Stimulated activated CD8-positive, alpha-beta memory T cell treated with anti-CD3 and anti-CD28 coated beads, Interleukin-12 subunit alpha, Interleukin-12 subunit beta, amount 100 ng/mL, for 4 hours (primary cell): ENCODE measurements at places on chromosomes 2 and 18.

DNA sequence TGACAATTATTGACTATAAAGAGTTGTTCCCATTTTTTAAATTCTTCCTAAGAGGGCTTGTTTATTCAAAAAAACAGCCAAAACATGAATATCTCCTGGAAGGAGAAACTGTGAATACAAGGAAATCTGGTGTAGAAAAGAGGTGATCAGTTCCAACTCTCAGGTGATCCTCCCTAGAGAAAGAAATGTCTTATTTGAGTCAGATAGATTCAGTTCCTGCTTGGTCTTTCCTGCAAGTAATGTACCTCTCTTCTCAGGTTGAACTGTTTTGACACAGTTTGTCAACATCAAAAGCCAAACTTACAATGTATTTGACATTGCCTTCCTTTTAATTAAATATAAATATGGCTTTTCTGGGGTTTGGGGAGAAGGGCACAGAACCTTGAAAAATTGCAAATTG is 567.4 kb downstream of the ARHGAP15 start:
- no peak for DNase-seq

GRCh38 chr2:101806701-101807100 is 109.2 kb downstream of the MAP4K4 start:
- DNase-seq, result no peak

DNA sequence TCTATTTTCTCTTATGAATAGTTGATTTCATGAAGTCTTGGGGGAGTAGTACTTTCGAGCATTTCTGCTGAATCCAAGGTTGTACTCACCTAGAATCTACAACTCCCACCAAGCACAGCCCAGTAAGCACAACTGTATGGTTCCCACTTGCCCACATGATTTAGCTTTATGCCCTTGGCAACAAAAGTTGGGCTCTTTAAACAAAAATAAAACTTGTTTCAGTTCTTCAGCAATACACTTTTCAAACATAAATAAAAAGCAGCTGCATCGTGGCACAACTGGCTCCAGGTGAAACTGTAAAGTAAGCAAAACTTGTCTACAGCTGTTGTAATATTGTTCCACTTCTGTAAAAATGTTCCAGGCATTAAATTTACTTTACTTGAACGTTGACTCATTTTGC is 99.8 kb upstream of the FSIP2 start:
- no peak for DNase-seq

- no peak for DNase-seq
Measured at GRCh38 chr2:110978756-110979470, 141.8 kb upstream of the BCL2L11 start.

- DNase-seq, result no peak
Measured at GRCh38 chr2:2098458-2099167, 232.5 kb downstream of the MYT1L start.

GRCh38 chr2:81853341-81853740 is 1548.8 kb upstream of the LRRTM1 start:
- DNase-seq, result no peak

- no peak for DNase-seq
Measured at GRCh38 chr2:117551858-117552257, 262.6 kb upstream of the DDX18 start.

GRCh38 chr2:50538147-50538546 is 493.8 kb downstream of the NRXN1 start:
- DNase-seq, result no peak

- DNase-seq, result no peak
Measured at GRCh38 chr2:166081131-166081632, 46.6 kb downstream of the SCN1A start.

DNA sequence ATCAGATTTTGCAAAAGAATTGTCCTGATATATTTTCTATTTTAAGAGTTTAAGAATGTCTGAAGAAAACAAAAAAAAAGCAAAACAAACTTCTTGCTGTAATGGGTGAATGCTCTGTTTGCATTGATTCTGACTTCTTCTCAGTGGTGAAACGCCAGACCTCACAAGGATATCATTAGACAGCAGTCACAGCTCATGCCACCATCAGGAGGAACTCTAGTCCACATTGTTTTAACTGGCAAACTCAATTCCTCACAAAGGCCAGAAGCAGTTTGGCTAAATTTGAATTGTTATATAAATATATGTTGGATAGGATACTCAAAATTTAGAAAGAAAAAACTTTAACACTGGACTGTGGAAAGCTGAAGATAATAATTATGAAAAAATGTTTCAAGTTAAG is 89.4 kb downstream of the DOK6 start:
- no peak for DNase-seq

- no peak for DNase-seq
Measured at GRCh38 chr2:152430876-152431275, 95.9 kb downstream of the FMNL2 start.

GRCh38 chr18:22168360-22168921 is 948 bp upstream of the GATA6 start:
- no peak for DNase-seq

GRCh38 chr2:80392441-80392840 is 87.9 kb upstream of the LRRTM1 start:
- DNase-seq, result no peak

GRCh38 chr2:83747141-83747540 is 711.9 kb downstream of the SUCLG1 start:
- no peak for DNase-seq

DNA sequence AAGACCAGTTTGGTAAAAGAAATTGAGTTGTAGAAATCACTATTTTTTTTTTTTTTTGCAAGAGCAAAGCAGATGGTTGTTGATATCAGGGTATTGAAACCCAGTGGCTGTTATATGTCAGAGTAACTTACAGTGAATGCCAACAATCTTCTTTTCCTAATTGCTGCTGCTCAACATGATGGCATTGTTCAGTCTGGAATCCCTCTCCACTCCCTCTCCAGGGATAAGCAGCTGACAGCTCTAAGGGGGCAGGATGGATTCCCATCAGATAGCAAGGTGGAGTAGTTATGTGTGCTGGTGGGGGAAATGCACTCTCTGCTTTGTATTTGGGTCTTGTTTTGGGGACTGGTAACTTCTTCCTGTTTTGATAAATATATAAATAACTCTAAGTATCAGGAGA is 200.0 kb downstream of the PIK3C3 start:
- DNase-seq, result no peak

- DNase-seq, result no peak
Measured at GRCh38 chr2:61969376-61969775, 63.9 kb downstream of the COMMD1 start.

DNA sequence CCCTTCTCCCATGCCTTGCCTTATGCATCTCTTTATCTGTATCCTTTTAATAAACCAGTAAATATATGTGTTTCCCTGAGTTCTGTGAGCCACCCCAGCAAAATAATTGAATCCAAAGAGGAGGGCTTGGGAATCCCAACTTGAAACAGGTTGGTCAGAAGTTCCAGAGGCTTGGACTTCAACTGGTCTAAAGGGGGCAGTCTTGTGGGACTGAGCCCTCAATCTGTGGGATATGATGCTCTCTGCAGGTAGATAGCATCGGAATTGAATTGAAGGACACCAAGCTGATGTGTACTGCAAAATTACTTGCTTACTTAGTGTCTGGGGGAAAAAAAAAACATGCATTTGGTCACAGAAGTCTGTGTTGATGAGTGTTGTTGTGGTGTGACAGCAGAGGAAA is 1033.5 kb upstream of the TMEFF2 start:
- no peak for DNase-seq

DNA sequence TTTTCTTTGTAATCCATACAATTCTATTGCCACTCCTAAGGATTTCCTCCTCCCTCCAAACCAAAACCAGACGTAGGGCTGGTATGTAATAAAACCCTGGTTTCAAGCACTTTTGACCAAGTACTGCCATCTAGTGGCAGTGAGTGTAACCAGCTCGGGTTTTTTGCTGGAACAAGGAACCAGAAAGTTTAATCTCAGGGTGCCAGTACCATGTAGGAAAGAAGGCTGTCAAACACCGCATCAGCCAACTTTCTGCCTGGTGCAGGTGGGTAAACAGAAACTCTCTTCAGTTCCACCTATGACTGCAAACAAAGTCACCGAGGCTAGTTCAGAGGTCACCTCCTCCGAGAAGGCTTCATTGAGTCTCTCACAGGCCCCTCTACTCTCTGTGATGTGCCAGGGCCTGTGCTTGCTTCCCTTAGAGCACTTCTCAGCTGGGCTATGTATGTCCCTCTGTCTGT is 10.2 kb upstream of the THNSL2 start:
- DNase-seq, result no peak
